Hematopoietic multipotent progenitor cell treated with erythropoietin and hydrocortisone succinate and interleukin-3 and kit ligand, for 15 days (in vitro differentiated cells): ENCODE measurements at places on chromosomes 3 and 15.

DNA sequence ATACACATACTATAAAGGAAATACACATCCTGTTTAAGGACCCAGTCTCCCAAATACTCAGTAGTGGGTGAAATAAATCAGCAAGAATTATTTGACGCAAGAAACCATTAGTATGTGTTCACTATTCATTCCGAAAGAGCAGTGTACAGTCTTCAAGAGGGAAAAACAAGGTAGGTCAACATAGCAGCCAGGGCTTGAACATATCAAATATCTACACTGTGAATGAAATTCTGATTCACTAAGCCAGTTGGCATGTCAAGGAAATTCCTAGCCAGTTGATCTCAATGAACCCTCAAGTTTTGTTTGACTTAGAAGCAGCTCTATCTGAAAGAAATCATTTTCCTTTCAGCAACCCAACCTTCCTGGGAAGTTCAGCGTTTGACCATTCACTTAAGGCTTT, 99.0 kb downstream of the CNTN3 start:
- DNase-seq: no peak

GRCh38 chr3:35198857-35199256, 440.5 kb upstream of the ARPP21 start:
- no peak for DNase-seq

- DNase-seq: no peak
These were observed 102.2 kb downstream of the CD47 start for GRCh38 chr3:107988460-107989175.

DNA sequence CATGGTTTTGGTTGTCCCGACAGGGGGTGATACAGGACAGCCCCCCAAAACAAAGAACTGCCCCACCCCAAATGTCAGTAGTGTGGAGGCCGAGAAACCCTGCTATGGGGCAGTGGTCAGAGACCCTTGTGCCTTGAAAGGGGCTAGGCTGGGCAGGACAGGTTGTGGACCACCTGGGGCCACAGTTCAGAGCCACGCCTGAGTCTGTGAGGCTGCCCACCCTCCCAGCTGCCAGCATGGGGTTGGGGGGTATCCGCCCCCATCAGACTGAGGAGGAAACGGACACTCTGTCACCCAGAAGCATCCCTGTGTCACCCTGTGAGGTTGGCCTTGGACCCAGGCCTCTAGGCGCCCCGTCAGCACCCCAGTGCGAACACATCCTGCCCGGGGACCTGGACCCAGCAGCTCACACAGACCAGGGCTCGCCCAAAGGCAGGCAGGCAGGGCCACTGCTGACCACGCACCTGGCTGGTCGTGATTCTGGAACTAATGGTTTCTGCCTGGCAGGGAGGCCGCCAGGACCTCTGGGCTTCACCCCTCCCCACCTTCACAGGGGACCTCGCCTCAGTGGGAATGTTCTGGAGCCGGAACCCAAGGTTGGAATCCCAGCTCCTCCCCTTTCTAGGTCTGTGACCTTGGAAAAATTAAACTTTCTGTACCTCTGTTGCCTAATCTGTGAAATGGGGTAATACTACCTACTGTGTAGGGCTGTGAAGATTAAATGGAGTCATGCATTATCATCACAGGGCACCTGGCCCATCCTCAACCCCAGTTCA, 1.4 kb downstream of the SLC41A3 start:
- no peak for DNase-seq
